ENCODE measurements at places on chromosomes 5 and 9. TPM values are rescaled to one million over a fixed set of nuclear protein-coding genes. Genes with fewer than 3 reads are reported as not detected.

Gene CD180
- 0.14 TPM for total RNA-seq

- DNase-seq: no peak
- peaks cover 41% of the 10 kb centered on the region for H3K4me1 ChIP-seq
- no peaks in the 10 kb centered on the region for H3K36me3 ChIP-seq
- H3K27ac ChIP-seq: no peak overlapping the region
Observed at GRCh38 chr5:132677682-132678400, 4.1 kb downstream of the IL4 start.

DNA sequence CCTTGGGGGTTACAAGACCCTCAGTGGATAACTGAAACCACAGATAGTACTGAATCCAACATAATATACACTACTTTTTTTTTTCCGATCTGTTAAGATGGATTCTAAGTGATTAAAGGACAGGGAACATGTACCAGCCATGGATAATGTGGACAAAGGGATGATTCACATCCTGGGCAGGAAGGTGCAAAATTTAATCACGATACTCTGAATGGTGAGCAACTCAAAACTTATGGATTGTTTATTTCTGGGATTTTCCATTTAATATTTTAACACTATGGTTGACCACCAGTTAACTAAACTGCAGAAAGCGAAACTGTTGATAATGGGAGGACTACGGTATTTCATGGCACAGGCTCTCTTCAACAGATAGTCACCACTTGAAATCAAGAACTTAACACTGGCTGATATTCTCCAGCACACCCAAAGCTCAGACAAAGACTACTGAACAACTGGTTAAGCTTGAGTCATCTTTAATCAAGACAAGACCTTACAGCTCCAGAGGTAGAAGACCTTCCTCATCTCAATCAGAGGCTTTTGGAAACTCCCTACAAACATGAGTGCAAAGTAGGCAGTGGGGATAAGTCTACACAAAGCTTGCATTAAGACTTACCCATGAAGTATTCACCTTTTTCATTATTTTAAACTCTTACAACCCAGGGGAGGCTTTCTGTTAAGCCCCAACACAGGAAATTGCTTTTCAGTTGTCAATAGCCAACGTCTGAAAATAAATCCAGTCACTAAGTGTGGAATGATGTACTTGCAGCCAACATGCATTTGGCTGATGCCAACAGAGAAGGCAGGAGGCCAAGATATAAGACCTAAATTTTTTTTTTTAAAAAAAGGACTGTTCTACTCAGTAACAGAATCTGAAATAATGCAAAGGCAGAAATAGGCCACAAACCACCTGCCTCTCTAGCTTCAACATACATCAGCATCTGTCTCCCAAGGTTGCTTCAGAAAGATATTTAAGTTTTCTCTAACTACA is 78.7 kb downstream of the ELAVL2 start:
- H3K36me3 ChIP-seq: no peaks in the 10 kb centered on the region
- H3K27ac ChIP-seq: no peak overlapping the region
- no peaks in the 10 kb centered on the region for H3K4me1 ChIP-seq
- no peak overlapping the region for H3K4me3 ChIP-seq
- no peak for DNase-seq

DNA sequence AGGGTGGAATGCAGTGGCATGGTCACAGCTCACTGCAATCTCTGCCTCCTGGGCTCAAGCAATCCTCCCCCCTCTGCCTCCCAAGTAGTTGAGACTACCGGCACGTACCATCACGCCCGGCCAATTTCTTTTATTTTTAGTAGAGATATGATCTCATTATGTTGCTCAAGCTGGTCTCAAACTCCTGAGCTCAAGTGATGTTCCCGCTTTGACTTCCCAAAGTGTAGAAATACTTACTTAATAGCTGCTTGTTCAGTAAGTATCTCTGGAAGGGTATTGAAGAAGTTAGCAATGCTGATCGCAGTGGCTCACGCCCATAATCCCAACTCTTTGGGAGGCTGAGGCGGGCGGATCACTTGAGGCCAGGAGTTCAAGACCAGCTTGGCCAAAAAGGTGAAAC is 35.7 kb upstream of the PLIN2 start:
- peaks cover 21% of the 10 kb centered on the region for H3K4me1 ChIP-seq
- H3K36me3 ChIP-seq: no peaks in the 10 kb centered on the region
- no peak for DNase-seq
- no peak overlapping the region for H3K4me3 ChIP-seq

- no peaks in the 10 kb centered on the region for H3K4me1 ChIP-seq
- H3K36me3 ChIP-seq: no peaks in the 10 kb centered on the region
- H3K27me3 ChIP-seq: no peaks in the 10 kb centered on the region
- no peak overlapping the region for H3K4me3 ChIP-seq
- no peak overlapping the region for H3K27ac ChIP-seq
Observed at GRCh38 chr9:114033397-114034103, 44.5 kb downstream of the AMBP start.

GRCh38 chr5:82275216-82275664 is 2.9 kb downstream of the RPS23 start:
- H3K27ac ChIP-seq: peak overlapping the region; percentile 26
- H3K27me3 ChIP-seq: no peaks in the 10 kb centered on the region
- H3K36me3 ChIP-seq: peaks cover 19% of the 10 kb centered on the region
- peaks cover 52% of the 10 kb centered on the region for H3K4me1 ChIP-seq

DNA sequence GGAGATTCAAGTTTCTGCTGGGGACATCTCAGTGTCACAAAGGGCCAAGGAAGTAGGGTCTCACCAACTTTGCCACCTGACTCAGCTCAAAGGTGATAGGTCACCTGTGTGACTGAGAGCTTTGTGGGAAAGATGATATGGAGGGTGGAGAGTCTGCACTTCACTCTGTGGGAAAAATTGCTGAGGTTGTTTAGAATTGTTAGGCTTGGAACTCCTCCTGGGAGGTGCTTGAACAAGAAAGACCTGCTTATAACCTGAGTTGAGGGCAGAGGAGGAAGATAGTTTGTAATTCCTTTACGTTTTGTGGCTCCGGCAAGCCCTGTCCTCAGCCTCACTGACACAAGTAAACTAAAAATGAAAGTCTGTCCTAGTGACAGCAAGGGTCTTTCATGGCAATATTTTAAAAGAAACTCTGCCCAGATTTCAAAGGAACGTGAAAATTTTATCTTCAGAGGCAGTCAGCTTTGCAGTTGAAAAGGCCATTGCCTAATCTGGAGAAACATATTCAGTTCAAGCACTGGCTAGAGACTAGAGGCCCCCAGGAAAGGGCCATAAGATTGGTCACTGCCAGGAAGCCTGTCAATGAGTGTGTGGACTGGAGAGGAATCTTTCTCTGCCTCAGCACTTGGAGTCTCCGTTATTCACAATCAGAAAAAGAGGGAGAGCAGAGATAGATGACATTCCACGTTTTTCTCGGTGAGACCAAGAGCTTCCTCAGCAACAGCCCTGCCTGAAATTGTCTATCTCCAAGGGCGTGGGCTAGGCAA is 23.2 kb downstream of the PCDHAC2 start:
- H3K36me3 ChIP-seq: no peaks in the 10 kb centered on the region
- H3K27me3 ChIP-seq: peaks cover 15% of the 10 kb centered on the region
- no peaks in the 10 kb centered on the region for H3K4me1 ChIP-seq
- H3K4me3 ChIP-seq: no peak overlapping the region

GRCh38 chr5:143791848-143792731 is 19.9 kb upstream of the HMHB1 start:
- H3K27me3 ChIP-seq: no peaks in the 10 kb centered on the region
- no peaks in the 10 kb centered on the region for H3K36me3 ChIP-seq
- no peak for DNase-seq
- peaks cover 11% of the 10 kb centered on the region for H3K4me1 ChIP-seq
- H3K27ac ChIP-seq: peak overlapping the region; percentile 57

All from activated T-cell treated with anti-CD3 and anti-CD28 coated beads, Interleukin-2, amount 50 U/mL, for 72 hours (primary cell).